ENCODE measurements at places on chromosomes 7 and 10. TPM values are rescaled to one million over a fixed set of nuclear protein-coding genes. Genes with fewer than 3 reads are reported as not detected.

Gene SPDYE6
- not detected for total RNA-seq

Gene ARHGEF5
- 6.6 TPM for total RNA-seq

Gene CCDC172
- total RNA-seq, result not detected

Gene FRMD4A
- 82.6 TPM for total RNA-seq

Gene ITGA8
- 2.3 TPM for total RNA-seq

Gene CADPS2
- 15.3 TPM for total RNA-seq

Gene NAT16
- not detected for total RNA-seq

Gene DNMBP
- total RNA-seq, result 17.5 TPM

Gene ZP3
- 0.65 TPM for total RNA-seq

Gene OR9A2
- total RNA-seq, result not detected

Gene TMEM229A
- total RNA-seq, result not detected

GRCh38 chr7:14226126-14226525, 236.7 kb upstream of the ETV1 start:
- no peak for DNase-seq

DNA sequence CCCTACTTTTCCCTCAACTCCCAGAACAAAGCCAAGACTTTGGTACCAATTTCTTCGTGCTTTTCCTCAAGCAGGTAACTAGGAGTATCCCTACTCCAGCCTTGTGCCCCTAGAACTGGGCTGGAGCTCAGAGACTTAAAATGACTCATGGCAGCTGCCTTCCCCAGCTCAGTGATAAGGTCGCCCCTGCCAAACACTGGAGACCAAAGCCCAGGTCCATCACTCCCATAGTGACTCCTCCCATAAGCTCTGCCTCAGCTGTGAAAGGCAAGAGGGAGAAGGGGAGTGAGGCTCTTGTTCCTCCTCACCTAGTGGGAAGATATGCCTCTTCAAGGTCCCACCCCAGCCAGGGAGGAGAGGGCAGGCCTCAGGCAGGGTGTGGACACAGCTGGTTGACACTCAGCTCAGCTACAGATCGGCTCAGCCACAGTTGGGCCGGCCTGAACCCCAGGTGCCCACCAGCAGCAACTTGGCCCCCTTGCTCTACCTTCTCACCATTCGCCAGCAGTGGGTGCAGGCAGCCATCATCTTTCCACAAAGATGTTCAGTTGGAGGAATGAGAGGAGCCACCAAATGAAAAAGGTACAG, 13.8 kb upstream of the CYREN start:
- no peak for DNase-seq

GRCh38 chr10:34658934-34659333, 156.2 kb downstream of the PARD3 start:
- no peak for DNase-seq

- DNase-seq, result no peak
Observed at GRCh38 chr10:69731184-69731583, 70.5 kb upstream of the COL13A1 start.

DNA sequence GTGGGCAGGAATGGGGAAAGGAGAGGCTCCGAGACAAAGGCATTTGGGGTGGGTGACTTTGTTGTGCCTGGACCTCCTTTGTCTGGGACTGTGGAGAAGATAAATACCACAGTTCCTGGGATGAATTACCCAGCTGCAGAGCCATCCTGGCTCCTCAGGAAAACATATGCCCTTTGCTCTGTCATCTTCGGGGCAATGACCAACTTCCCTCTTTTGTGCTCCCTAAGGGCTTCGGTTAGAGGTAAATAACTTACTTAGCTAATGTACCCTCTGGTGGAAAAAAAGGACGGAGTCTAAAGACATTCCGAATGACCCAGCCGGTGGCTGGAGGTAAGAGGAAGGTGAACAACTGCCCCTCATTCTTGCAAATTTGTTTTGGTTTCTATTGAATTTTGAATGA, 345.7 kb downstream of the GATA3 start:
- no peak for DNase-seq

- DNase-seq, result no peak
Observed at GRCh38 chr7:137771679-137772078, 75.1 kb downstream of the DGKI start.

- DNase-seq, result no peak
Observed at GRCh38 chr10:107232013-107232412, 67.5 kb upstream of the SORCS1 start.

DNA sequence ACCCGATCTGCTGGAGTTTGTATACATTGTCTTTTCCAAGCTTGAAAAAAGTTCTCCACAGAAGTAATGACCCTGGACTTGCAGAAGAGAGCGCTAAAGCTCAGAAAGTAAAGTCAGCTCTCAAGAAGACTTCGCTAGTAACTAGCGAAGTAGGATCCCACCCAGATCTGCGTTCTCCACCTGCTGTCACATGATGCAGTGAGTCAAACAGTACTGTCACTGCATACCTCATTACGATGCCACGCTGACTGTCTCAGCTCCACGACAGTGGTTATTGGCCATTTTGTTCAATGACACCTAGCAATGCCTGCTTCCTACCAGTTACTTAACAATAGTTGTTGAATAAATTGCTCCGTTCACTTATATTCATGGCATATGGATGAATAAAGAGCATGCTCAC, 29.7 kb upstream of the SEC61G start:
- DNase-seq, result no peak

DNA sequence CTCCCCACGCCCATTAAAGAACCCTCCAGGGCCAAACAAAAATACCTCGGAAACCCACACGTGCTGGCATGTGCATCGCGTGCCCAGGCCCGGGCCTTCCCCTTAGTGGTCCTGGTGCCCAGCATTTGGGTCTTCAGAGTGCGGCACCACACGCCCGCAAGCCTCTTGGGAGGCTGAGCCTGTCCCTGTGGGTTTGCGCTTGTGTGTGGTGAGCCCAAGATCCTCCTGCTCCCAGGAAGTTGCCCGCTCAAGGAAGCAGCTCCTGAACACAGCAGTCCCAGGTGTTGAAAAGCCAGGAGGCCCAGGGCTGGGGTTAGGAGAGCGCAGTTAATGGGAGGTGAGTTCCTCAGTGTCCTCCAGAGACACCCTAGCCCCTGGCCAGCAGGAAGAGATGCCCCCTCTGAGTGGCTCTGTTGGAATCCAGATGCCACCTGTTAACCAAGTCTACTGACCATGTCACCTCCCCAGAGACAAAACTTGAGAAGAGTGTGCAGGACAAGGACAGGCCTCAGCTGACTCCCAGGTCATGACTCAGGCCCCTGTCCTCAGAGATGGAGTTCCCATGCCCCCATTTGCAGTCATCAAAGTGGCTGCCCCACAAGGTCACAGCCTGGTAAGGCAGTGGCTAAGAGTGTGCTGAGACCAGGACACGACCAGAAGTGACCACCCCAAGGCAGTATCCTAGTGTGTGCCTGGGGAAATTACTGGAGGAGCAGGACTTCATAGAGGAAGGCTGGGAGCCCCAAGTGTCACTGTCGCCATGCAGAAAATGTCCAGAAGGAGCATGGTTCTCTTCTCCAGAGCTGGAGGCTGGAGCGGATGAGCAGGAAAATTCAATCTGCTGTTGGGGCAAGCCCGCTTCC, 5.2 kb downstream of the FZD9 start:
- no peak for DNase-seq

GRCh38 chr10:120431251-120431651, 25.8 kb upstream of the PLPP4 start:
- DNase-seq, result no peak

- no peak for DNase-seq
Observed at GRCh38 chr7:72492461-72493065, 80.4 kb upstream of the CALN1 start.

- no peak for DNase-seq
Observed at GRCh38 chr7:80508440-80508839, 3.4 kb downstream of the GNAT3 start.

GRCh38 chr7:134662871-134663205, 16.2 kb downstream of the BPGM start:
- DNase-seq, result no peak

- no peak for DNase-seq
Observed at GRCh38 chr7:66052447-66052846, 23.2 kb upstream of the ASL start.

DNA sequence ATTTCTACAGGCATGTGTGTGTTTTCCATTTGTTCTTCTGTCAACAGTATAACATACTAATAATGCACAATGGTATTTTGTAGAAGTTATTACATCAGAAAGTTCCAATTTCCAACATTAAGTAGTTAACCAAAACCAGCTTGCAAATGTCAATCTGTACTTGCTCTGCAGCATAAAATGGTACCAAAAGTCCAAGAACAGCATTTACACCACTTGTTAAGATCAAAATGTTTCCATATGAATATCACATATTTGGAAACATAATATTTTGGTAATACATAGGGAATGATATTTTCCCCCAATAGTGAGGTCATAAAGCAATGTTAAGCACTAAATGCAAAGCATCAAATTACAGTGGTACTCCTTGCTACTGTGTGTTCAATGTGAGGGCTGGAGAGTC, 162.1 kb downstream of the ZNF438 start:
- DNase-seq, result no peak

- no peak for DNase-seq
Observed at GRCh38 chr10:93075369-93076221, 1.9 kb downstream of the CYP26A1 start.
